ENCODE measurements at places on chromosomes 4 and X. TPM values are rescaled to one million over a fixed set of nuclear protein-coding genes. Genes with fewer than 3 reads are reported as not detected.

DNA sequence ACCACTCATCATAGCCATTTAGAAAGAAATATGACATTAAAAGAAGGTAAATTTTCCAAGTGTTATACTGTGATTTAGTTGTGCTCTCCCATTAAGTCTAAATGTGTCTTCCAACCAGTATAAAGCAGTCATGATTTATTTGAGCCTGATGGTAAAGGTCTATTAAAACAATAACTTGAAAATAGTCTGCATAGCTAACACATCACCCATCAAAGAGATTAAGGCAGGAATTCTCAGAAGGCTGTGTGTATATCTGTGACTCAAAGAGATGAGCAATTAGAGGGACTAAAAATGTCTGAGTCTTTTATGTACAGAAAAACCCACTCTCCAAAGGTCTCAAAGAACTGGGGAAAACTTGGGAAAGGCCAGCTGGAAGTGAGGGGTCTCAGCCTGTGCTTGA is 70.3 kb upstream of the IQCM start:
- H3K4me1 ChIP-seq = no peaks in the 10 kb centered on the region
- DNase-seq = no peak
- no peaks in the 10 kb centered on the region for H3K36me3 ChIP-seq
- no peaks in the 10 kb centered on the region for H3K27me3 ChIP-seq
- no peak overlapping the region for H3K4me3 ChIP-seq

DAPP1 gene
- 14.5 TPM for total RNA-seq

DNA sequence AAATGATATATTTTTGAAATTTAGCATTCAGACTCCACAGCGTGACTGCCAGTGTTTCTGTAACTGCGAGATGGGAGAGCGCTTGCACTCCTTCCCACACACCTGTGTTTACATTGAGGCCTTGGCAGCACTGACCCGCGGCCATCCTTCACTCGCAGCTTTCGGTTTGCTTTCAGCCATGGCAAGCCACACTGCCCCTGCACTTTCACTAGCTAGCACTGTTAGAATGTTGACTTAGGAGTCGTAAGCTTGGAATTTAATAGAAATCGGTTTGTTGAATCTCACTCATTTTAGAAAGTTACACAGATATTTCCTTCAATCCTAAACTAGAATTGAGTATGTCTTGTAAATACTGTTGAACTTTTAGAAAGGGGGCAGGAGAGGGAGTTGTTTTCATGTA is 136.2 kb downstream of the CFAP299 start:
- no peaks in the 10 kb centered on the region for H3K27me3 ChIP-seq
- H3K4me1 ChIP-seq = no peaks in the 10 kb centered on the region
- no peaks in the 10 kb centered on the region for H3K36me3 ChIP-seq
- no peak overlapping the region for H3K27ac ChIP-seq

DNA sequence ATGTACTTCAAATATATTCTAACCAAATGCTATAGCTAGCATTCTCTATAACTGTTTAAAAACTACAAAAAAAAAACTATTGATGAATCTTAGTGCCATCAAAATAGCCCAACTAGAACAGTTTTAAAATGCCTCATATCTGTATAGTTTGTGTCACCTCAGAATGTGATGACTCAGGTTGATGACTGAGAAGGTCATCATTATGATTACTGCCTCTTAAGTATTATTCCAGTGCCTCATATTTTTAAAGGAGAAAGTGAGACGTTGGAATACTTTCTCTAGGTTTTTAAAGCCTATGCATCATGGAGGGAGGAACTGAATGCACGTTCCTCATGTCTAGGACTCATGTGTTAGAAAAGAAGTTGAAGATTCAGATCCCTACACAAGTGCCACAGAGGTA is 88.2 kb downstream of the TMA16 start:
- H3K36me3 ChIP-seq = no peaks in the 10 kb centered on the region
- DNase-seq = no peak
- H3K27ac ChIP-seq = no peak overlapping the region
- no peaks in the 10 kb centered on the region for H3K27me3 ChIP-seq
- H3K4me3 ChIP-seq = no peak overlapping the region
- H3K4me1 ChIP-seq = no peaks in the 10 kb centered on the region

HPGD gene
- 77.6 TPM for total RNA-seq

- no peak overlapping the region for H3K27ac ChIP-seq
- H3K27me3 ChIP-seq = no peaks in the 10 kb centered on the region
- no peak for DNase-seq
- H3K4me1 ChIP-seq = no peaks in the 10 kb centered on the region
- no peaks in the 10 kb centered on the region for H3K36me3 ChIP-seq
These were observed 101.9 kb downstream of the FBXW7 start for GRCh38 chr4:152434011-152434410.

C4orf51 gene
- total RNA-seq = not detected

- no peak overlapping the region for H3K4me3 ChIP-seq
- no peaks in the 10 kb centered on the region for H3K27me3 ChIP-seq
- H3K4me1 ChIP-seq = no peaks in the 10 kb centered on the region
These were observed 4.5 kb upstream of the MYOZ2 start for GRCh38 chr4:119131164-119131563.

GRCh38 chr4:25058796-25059195 is 28.1 kb upstream of the LGI2 start:
- H3K36me3 ChIP-seq = no peaks in the 10 kb centered on the region
- H3K27ac ChIP-seq = no peak overlapping the region
- no peaks in the 10 kb centered on the region for H3K27me3 ChIP-seq
- no peak for DNase-seq
- H3K4me1 ChIP-seq = no peaks in the 10 kb centered on the region

DNA sequence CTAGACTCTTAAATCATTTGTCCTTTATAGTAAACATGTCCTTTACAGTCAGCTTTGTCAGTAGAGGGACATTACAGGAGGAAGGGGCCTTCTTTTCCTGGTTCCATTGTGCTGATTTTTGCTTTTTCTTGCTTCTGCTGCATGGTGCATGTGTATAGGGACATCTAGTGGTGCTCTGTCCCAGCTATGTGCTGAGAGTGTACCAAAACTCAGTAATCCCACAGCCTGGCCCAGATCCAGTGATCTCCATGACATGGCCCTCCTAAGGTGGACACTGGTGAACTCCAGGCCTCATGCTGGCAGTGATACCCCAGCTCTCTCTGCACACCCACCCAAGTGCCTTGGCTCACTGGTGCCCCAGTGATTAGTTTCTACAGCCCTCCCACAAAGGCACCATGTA is 45.2 kb downstream of the MAGEB17 start:
- no peaks in the 10 kb centered on the region for H3K4me1 ChIP-seq
- H3K36me3 ChIP-seq = no peaks in the 10 kb centered on the region
- no peaks in the 10 kb centered on the region for H3K27me3 ChIP-seq
- H3K4me3 ChIP-seq = no peak overlapping the region
- DNase-seq = no peak
- no peak overlapping the region for H3K27ac ChIP-seq

GRCh38 chr4:176592976-176593670 is 199.6 kb downstream of the VEGFC start:
- no peaks in the 10 kb centered on the region for H3K27me3 ChIP-seq
- no peak for DNase-seq

ADAM29 gene
- total RNA-seq = not detected

DNA sequence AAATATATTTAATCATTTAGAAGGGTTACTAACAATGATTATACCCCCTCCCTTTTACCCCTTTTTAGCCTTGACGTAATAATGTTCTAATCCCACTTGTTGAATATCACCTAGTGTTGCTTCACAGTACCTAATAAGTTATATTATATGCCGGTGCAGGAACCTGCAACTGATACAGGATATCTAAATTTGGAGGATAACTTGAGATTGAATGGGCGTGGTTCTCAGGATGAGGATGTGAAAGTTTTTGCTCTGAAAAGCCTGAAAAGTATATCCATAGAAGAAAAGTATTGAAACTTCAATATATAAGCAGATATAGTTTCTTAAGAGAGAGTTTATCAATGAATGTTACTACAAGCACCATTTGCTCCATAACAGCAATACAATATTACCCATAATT is 59.8 kb downstream of the ZNF711 start:
- H3K27ac ChIP-seq = no peak overlapping the region
- H3K36me3 ChIP-seq = no peaks in the 10 kb centered on the region
- DNase-seq = no peak
- no peaks in the 10 kb centered on the region for H3K4me1 ChIP-seq
- H3K4me3 ChIP-seq = no peak overlapping the region

HEPH gene
- 3.7 TPM for total RNA-seq

All from upper lobe of left lung (tissue), 6 donors.